Right ventricle myocardium superior (tissue), 1 donor: ENCODE measurements at places on chromosomes 5 and 9. TPM values are rescaled to one million over a fixed set of nuclear protein-coding genes. Genes with fewer than 3 reads are reported as not detected.
A peak's percentile ranks its signal among the peaks of the same experiment; 100 is the strongest.

PCDHAC2 gene
- total RNA-seq = 0.48 TPM

FBP2 gene
- 0.27 TPM for total RNA-seq

ZNF782 gene
- 3.6 TPM for total RNA-seq

LURAP1L gene
- 2.2 TPM for total RNA-seq

PCDHA4 gene
- not detected for total RNA-seq

DPYSL3 gene
- total RNA-seq = 20.5 TPM

- DNase-seq = no peak
Observed at GRCh38 chr9:131418143-131419025, 24.5 kb downstream of the PRRC2B start.

GRCh38 chr9:28502189-28502588 is 928.9 kb upstream of the C9orf72 start:
- DNase-seq = no peak

DNA sequence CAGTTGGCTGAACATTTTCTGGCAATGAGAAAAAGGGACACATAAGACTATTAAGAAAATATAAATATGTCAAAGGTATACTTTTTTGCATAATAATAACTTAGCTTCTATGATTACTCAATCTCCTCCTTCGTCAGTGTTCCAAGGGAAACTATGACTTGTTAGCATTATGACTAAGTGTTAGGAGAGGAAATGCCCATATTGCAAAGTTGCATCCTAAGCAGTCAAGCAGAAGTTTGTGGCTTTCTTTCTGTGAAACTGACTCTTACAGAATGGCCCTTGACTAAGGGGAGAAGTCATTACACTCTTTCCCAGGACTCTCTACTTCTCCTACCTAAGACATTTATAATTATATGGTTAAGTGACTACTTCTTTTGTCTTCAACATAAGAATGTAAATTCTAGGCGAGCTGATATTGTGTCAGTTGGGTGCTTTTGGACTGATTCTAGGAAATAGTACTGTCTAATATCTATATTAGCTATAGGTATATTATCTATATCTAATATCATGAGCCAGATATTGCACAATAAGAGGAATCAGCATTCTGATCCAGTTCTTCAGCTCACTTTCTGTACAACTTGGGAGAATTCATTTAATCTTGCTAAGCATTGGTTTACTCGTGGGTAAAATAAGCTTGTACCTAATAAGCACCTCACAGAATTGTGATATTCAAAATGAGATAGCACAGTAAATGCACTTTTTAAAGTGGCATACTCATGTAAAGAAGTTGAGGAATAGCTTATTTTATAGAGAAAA is 16.4 kb upstream of the SPINK6 start:
- DNase-seq = no peak

GRCh38 chr5:167947306-167947705 is 344.1 kb upstream of the WWC1 start:
- no peak for DNase-seq

DNA sequence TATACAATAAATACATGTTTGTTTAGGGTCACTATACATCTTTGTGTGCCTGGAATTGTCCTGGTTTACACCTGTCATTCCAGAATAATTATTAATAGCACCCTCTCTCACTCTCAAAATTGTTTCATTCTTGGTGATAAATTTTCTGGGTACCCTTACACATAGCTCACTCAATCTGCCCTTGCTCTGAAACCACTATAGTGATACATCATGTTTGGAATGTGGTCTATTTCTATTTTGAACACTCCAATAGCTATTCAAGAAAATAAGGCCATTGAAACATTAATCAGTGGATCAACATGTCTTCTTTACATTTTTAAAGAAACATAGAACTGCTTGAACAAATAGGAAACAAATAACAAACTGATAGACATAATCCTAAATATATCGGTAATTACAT is 158.7 kb downstream of the ARRDC3 start:
- DNase-seq = no peak

DNA sequence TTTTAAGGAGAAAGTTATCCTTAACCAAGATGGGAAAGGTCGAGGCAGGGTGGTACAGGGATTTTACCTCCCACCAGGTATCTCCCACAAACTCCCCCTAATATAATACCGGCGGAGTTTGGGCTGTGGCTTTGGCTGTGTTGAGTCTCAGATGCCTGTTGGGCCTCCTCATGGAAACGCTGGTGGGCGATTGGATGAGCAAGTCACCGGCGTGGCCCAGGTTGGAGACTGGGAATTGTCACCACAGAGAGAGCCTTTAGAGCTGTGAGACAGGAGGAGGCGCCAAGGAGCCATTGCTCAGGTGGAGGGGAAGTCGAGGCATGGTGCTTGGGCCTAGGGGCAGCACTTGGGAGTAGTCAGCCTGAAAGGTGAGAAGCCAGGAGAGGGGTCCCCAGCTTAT is 3.4 kb upstream of the CAMSAP1 start:
- DNase-seq = no peak

GRCh38 chr5:51829691-51830090 is 446.4 kb downstream of the ISL1 start:
- no peak for DNase-seq

- no peak for DNase-seq
Observed at GRCh38 chr5:83173826-83174225, 96.5 kb downstream of the XRCC4 start.

DNA sequence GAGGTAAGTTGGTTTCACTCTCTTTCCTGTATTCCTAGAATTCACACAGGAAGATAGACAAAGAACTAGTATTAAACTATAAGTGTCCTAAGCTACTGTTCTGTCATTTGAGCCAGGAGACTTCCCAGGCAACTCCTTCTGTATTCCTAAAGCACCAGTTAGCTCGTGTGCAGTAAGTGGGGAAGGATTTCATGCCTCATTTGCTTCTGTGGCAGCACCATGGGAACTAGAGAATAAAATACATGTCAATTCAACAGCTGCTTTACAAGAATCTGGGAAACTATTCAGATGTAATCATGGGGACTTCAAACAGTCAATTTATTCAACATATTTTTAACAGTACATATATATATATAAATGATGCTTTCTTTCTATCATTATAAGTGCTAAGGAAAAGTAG is 762.3 kb downstream of the PRELID2 start:
- DNase-seq = no peak

GRCh38 chr5:141534492-141535213 is 45.8 kb downstream of the PCDHGC5 start:
- DNase-seq = no peak

DNA sequence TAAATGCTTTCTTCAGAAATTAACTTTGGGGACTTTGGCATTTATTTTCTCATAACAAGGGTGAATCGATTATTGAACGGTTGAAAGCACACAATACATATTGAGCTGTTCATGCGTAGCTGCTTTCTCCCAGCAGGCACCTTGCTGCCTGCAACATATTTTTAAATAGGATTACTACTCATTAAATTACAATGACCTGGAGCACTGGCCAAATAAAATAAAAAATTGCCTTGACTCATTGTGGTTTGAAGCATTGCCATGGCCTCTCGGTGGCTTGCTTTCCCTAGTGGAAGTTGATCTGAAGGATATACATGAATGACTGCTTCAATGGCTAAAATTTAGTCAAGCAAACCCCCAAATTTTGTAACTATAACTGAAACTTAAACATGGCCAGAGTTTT is 181.6 kb upstream of the NUDT12 start:
- DNase-seq = no peak

DNA sequence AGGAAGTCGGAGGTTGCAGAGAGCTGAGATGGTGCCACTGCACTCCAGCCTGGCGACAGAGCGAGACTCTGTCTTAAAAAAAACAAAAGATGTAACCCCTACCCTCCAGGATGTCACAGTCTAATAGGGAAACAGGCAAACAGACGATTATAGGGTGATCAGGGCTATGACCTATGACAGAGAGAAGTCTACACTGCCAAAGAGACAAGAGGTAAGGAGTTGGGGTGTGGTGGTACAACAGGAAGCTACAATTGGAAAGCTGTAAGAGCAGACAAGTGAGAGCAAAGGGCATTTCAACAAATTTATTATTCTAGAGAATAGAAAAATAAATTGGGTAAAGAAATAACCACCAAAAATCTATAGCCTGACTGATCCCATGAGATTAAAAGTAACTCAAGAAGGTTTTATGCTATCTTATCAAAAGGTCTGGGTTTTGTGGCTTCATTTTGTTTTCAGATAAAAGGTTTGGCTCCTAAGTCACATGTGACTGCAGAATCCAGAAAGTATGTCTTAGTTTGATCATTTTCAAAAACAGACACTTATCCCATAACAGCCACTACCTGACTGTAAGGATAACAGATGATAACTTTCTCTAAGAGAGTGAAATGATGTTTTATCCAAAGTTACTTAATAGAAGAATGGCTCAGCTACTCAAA is 7.3 kb downstream of the CDC26 start:
- DNase-seq = no peak

GRCh38 chr9:83151627-83152137 is 88.7 kb upstream of the RASEF start:
- no peak for DNase-seq

GRCh38 chr9:2525147-2525546 is 96.4 kb upstream of the VLDLR start:
- no peak for DNase-seq

DNA sequence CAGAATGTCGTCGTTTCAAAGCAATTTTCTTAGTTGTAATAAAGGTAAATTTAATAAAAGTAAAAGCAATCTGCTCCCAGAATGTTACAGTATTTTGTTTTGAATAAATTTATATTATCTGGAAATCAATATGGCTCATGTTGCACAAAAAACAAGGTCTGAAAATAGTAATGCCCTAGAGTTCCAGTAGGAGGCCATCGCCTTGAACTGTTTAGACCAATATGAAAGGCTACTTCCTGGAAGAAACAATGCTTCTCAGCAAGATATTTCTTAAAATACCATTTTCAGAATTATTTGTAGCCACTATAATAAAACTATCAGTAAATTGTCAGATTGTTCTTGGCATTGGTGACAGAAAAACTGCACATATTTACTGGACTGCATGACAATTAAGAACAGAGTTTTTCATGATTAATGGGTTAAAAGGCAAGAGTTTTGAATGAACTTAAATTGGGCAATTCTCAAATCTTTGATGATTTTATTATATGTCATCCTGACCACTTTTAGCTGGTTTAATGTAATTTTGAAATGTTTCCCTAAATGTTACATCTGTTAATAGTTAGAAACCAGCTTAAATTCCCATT is 153.2 kb downstream of the COMMD10 start:
- DNase-seq = no peak

DNA sequence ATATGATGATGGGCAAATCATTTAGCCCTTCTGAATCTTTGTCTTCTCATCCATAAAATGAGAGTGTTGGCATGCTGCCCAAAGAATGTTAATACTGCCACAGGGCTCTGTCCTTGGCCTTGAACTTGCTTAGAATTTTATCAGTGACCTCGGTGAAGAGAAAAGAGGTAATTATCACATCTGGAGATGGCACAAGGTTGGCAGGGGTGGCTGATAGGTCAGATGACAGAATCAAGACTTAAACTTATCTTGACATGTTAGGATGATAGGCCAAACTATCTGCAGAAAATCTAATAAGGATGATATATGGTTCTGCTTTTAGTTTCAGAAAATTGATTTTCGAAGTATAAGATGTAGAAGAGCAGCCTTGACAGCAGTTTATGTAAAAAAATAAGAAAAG is 599.1 kb upstream of the CLINT1 start:
- DNase-seq = no peak

GRCh38 chr5:37735649-37736347 is 104.0 kb downstream of the GDNF start:
- peak; percentile 38 for DNase-seq

- DNase-seq = no peak
Observed at GRCh38 chr9:86792136-86792535, 155.2 kb downstream of the GAS1 start.

DNA sequence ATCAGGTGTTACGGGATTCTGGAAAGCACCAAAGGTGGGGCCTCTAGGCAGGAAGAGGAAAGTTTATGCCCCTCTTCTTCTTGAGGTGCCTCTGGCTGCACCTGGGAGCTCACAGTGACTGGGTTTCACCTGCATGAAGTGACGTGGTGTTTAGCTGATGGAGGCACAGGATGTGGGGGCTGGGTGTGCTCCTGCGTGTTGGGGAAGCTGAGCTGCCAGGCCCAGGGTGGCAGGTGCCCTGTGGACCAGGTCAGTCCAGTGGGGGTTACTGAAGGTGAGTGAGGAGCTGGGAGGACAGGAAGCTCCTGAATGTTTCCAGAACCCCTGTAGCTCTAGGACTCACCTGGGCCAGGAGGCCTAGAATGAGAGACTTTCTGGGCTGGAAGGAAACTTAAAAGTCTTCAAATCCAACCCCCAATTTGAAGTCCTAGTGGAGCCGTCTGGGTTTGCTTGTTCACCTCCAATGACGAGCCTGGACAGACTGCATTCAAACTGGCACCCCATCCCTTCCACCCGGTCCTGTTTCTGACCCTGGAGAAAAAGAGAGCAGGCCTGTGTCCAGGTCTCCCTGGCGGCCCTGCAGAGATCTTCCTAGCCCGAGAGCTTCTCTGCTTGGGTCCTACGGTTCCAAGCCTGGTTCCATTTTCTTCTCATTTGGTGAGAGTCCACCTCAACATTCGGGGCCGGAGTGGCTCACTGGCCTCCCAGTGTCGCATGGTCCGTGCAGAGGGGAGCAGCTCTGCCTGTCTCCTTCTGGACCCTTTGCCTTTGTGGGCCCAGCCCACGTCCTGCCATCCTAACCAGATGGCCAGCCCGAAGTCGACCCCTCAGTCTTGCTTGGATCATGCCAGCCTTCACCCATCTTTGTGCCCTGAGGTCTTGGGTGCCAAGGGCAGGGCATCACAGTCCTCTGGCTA is 22.3 kb downstream of the TRAF1 start:
- DNase-seq = no peak

GRCh38 chr9:112013266-112013665 is 116.7 kb downstream of the UGCG start:
- DNase-seq = no peak

DNA sequence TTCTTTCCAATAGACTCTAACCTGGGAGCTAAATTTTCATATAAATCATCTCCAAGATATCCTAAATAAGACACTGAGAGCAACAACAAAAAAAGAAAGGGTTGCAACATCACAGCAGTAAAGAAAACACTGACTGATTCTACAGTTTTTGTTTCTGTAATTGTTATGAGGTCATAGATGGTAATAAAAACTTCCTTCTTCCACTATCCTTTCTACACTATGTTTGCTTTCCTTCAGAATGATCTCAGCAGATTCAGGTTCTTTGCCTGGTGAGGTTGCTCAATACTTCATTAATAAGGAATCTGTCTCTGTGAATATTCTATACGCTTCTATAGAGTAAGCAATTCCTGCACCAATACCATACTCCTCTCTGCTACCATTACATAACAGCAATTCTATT is 835.6 kb upstream of the GRAMD2B start:
- no peak for DNase-seq
